ENCODE measurements at places on chromosomes 2 and 18.

GRCh38 chr2:115678129-115678528 lies 1235.7 kb downstream of the DPP10 start:
- no peak for DNase-seq

DNA sequence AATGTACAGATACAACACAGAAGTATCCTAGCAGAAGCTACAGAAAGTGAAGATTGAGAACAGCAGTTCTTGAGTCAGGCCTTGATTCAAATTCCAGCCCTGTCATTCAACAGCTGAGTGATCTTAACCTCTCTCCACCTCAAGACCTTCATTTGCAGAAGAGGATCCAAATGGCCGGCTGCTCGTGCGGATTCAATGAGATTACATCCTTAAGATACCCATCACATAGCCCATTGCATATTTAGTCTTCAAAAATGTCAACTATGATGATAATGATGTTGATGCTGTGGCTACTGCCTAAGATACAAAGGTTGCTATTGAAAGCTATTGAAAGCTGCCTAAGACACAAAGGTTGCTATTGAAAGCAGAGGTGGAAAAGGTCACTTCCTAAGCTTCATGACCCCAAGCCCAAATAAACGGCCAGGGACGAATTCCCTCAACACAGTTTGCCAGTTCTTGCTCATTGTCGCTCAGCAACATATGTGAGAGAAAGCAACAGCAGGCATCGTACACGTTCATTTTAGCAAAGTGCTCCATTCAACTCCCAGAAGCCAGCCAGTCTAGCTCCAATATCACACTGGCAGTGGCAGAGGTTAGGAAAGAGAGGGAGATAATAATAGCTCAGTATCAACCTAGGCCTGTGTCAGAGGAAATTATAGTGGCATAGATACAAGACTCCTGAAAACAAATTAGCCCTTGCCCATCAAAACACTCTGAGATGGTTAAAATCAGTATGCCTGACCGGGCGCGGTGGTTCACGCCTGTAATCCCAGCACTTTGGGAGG lies 36.1 kb downstream of the MRPL35 start:
- no peak for DNase-seq

GRCh38 chr2:25105336-25106085 lies 62.9 kb downstream of the POMC start:
- peak; percentile 90 for DNase-seq

DNA sequence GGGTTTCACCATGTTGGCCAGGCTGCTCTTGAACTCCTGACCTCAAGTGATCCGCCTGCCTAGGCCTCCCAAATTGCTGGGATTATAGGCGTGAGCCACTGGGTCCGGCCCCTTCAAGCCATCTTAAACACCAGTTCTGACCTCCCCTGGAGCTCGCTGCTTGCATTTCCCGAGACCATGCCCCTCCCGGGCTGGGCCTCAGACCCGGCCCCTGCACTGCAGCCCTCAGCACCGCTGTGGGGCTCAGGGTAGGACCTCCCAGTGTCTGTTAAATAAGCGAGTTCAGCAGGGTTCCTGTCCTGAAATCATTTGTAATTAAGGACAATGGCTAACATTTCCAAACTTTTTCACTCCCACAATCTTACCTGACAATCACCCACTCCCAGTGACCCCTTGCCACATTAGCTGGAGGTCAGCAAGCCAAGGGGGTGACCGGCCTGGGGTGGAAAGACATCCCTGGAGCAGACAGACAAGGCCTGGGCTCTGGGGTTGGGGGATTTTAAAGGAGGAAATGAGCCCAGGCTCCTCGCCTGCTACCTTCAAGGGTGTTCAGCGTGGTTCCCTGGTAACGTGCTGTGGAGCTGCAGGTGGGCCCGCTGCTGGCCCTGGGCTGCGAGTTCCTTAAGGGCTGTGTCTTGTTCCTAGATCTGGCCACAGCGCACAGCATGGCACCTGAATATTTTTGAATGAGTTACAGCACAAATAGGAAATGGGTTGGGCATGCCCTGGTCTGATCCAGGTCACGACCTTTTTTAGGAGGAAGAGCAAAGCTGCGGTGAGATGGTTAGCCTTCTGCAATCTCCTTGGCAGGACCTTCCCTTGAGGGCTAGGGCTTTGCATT lies 15.1 kb downstream of the CYS1 start:
- DNase-seq = no peak

GRCh38 chr2:231160701-231161100 lies 35.9 kb upstream of the HTR2B start:
- no peak for DNase-seq

GRCh38 chr2:147630585-147630984 lies 214.2 kb upstream of the ACVR2A start:
- peak; percentile 27 for DNase-seq

- no peak for DNase-seq
Observed at GRCh38 chr2:129191530-129191929, 787.9 kb upstream of the RAB6C start.

DNA sequence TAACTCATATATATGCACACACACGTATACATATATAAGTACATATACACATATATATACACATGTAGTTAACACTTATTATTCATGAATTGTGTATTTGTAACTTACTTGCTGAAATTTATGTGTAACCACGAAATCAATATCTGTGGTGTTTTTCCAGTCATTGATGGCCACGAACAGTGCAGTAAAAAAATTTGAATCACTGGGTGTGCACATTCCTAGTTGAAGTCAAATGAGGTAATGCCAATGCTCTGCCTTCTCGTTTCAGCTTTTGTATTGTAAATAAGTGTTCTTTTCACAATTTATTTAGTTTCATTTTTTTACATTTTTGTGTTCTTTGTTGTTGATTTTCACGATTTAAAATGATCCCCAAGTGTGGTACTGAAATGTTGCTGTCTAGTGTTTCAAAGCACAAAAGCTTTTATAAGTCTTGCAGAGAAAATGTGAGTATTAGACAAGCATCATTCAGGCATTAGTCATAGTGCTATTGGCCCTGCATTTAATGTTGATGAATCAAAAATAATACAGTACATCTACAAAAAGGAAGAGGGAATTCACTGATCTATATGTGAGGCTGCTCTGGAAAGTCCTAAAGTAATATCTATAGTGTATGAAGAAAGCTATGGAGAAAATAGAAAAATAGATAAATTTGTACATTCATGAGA lies 419.0 kb downstream of the DSC3 start:
- no peak for DNase-seq

GRCh38 chr2:40606862-40607261 lies 155.0 kb upstream of the SLC8A1 start:
- peak; percentile 42 for DNase-seq

DNA sequence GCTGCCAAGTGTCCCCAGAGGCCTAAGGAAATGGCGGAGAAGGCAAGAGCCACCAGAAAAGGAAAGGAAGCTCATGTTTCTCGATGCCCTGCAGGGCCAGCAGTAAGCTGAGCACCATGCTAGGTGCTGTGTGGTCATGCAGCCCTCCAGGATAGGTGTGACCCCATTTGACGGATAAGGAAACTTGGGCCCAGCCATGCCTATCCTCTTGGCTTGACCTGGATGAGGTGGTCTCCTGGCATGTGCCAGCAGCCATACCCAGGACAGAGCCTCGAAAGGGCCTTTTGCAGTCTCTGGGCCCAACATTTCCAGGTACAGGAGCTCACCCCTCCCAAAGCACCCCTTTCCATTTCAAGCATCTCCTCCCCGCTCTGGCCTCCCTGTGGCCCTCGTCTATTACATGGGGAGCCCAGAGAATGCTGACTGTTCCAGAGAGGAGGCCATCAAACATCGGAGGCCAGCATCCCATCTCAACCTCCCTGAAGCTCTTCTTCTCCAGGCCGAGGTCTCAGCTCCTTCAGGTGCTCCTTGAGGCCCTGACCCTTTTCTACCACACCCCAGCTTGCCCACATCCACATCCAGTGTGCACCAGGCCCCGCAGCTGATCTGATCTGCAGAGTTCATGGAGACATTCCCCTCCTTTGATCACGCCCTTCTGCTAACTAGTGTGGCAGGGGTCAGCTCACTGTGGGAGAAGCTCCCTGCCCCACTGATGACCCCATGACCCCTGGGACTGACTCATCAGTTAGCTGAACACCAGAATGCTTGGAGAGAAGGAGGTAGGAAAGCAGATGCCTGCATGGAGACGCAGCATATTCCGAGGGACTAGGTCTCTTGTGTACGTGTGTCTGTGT lies 208.4 kb downstream of the TNS1 start:
- DNase-seq = no peak

GRCh38 chr18:33264566-33264965 lies 176.0 kb downstream of the CCDC178 start:
- no peak for DNase-seq

GRCh38 chr2:158795195-158795924 lies at the start of gene DAPL1:
DAPL1 (plus strand) TSS chr2:158795317; CDS start chr2:158795373, 56 bp downstream.
- peak; percentile 7 for DNase-seq

GRCh38 chr2:60533101-60534051 lies 20.1 kb downstream of the BCL11A start:
- DNase-seq = no peak

- no peak for DNase-seq
Observed at GRCh38 chr18:49988101-49988500, 174.8 kb upstream of the ACAA2 start.

GRCh38 chr18:5311301-5311989 lies 15.9 kb upstream of the ZBTB14 start:
- DNase-seq = peak; percentile 19

DNA sequence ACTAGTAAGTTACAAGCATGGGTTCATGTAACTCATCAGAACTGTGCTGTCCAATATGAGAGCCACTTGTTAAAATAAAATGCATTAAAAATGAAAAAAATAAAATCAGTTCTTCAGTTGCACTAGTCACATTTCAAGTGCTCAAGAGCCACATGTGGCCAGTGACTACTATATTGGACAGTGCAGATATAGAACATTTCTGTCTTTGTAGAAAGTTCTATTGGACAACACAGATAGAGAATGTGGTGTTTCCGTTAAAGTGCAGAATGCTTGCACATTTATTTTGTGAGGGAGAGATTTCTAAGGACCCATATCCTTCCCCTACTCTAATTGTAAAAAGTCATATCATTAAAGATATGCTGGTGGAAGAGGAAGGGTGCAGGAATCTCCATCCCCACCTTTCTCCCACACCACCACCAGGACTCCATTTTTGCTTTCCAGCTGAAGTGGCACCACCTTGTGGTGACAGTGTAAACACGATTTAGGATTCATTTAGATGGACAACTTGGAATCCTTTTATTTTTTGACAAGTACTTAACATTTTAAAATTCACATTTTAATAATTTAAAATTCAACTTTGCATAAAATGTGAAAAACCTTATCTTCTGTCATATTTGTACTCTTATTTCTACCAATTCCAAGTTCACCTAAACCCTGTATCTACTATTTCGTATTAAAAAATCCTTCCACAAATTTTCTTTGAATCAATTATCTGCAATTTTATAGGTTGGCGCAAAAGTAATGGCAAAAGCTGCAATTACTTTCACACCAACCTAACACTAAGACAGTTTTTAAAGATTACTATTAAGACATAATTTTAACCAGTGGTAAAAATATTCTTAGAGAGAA lies 9.4 kb upstream of the CD302 start:
- DNase-seq = peak; percentile 46

DNA sequence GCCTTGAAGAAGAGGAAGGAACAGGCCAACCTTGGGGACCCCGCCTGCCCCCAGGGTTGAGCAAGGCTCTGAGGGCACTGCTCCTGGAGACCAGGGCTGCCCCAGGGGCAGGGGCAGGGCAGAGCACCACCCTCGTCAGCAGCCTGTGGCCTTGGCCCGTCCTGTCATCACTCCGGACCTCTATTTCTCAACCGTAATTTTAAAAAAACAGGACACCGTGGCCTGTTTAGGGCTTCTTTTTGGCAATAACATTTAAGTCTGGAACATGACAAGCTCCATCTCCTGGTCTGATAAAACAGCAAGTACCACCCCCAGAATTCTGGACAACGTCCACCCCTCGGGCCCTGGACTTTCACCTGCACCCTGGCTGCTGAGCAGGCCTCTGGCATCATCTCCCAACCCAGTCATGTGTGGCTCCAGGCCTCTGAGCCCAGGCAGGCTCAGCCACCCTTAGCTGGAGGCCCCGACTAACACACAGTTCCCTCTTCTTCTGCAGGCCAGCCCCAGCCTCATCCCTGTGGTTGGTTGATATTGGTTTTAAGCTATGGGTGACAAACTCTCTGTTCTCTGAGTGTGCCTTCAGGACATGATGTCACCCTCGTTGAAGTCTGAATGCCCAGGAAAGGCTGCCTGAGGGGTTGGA lies 22.6 kb upstream of the ID2 start:
- DNase-seq = no peak

DNA sequence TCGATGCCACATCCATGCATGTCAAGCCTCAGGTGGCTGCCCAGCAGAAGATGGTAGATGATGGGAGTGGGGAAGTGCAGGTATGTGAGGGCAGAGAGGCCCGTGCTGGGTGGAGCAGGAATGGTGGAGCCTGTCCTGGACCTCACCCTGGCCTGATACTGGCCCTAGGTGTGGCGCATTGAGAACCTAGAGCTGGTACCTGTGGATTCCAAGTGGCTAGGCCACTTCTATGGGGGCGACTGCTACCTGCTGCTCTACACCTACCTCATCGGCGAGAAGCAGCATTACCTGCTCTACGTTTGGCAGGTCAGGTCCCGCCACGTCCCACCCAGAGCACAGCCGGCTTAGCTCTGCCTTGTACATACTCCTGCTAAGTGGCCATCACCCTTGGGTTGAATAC lies 13.0 kb downstream of the VIL1 start:
- DNase-seq = no peak

DNA sequence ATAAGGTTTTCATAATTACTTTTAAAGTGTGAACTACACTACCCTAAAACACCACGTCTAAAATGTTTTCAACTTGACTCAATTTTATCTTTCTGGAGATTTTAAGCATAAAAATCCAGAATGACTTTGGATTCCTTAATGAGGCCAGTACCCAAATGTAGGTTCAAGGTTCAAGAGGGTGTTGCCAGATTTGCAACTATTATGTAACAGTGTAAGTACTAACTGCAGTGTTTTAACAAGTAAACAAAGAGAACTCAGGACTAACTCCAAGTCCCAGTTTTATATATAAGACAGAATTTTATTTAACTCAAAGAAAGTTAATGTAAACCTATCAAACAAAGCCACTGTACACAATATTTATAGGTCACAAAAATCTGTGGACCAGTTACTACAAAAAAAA lies 5.7 kb downstream of the HIBCH start:
- no peak for DNase-seq

DNA sequence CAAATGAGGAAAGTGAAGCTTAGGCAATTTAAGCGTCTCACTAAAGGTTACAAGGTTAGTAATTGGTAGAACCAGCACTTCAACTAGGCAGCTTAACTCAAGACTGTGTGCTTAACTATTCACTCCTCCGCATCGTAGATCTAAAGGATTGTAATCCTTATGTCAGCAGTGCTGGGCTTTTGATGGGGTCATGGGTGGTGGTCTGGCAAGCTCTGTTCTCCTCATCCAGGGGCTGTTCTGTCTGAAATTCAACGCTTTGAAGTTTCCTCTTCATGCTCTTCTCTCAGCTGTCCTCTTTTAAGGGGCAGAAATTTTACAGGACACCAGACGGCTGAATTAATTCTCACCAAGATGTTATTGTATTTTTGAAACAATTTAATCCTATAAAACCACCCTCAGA lies 165.5 kb upstream of the FAM98A start:
- DNase-seq = no peak
